ENCODE measurements at places on chromosomes 12 and 14.

- no peak for DNase-seq
- H3K4me3 ChIP-seq, result no peak overlapping the region
- H3K4me1 ChIP-seq, result no peaks in the 10 kb centered on the region
- H3K36me3 ChIP-seq, result no peaks in the 10 kb centered on the region
Observed at GRCh38 chr12:38775457-38775856, 129.9 kb downstream of the CPNE8 start.

- no peak overlapping the region for H3K27ac ChIP-seq
- no peak overlapping the region for H3K4me3 ChIP-seq
- H3K27me3 ChIP-seq, result no peaks in the 10 kb centered on the region
- no peak for DNase-seq
- H3K36me3 ChIP-seq, result peaks cover 1% of the 10 kb centered on the region
Observed at GRCh38 chr12:12941450-12942350, 10.3 kb downstream of the GPRC5D start.

DNA sequence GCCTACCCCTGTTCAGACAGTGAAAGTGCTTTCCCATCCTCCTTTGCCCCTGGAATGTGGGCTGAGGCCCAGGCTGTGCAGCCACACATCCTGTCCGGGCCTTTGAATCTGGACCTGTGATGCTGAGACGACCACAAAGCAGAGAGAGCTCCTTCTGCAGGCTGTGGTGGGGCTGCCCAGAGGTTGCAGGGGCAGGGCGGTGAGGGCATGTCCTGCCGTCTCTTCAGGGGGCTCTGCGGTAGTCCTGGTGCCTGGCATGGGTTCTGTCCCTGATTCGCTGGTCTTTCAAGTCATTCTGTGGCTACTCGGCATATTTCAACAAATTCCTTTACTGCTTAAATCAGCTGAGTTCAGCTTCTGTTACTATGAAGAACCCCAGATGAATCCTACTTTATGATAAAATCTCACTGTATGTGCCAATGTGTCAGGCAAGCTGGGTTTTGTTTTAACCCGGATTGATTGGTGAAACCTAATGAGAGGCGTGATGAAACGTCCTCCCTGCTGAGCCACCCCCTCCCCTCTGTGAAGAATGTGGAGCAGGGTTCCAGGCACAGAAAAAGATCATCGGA lies 63.4 kb upstream of the DICER1 start:
- no peak for DNase-seq
- no peaks in the 10 kb centered on the region for H3K27me3 ChIP-seq
- no peak overlapping the region for H3K27ac ChIP-seq

DNA sequence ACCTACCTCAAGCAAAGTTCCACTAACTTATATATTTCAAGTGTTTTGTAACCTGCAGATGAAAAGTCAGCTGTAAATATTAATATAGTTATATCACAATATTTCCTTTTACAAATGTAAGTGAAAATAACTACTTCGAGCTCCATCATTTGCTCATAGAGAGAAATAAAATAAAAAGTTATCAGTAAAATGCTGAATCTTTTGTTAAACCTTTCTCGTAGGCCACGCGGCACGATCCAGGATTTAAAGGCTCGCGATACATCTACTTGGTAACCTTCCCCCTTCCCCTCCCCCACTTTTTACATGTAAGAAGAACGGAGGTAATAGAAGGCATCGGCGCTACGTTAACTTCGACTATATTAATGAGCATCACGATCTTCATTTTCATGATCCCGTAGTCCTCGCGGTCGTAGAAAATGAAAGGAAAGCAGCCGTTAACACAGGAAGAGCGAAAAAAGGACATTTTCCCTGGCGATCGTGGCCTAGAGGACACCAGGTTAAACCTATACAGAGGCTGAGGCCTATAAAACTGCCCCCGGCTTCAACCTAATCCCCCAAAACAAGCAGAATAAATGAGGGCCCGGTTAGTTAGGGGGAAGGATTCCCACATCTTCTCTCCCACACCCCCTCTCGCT lies 508 bp downstream of the HNRNPC start:
- peak overlapping the region; percentile 99 for H3K27ac ChIP-seq
- DNase-seq, result no peak
